Fibroblast of skin of left biceps (primary cell): ENCODE measurements at places on chromosomes 5 and 9.

- DNase-seq, result no peak
Observed at GRCh38 chr5:170892196-170892595, 30.4 kb downstream of the RANBP17 start.

DNA sequence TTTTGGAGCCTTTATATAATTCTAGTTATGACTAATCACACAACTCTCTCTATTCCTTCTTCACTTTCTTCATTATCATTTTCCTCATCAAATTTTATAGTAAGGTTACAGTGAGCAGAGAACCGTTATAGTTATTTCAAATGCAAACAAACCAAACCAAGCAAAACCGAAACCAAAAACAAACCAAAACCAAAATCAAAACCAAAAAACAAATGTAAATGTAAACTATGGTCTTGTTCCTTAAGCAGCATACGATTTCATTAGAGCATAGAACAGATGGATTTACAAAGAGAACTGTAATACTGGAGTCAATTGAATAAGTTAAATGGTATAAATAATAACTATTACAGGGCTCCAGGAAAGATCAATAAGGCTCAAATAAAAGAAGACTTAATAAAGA is 447.1 kb downstream of the LRRC70 start:
- no peak for DNase-seq

GRCh38 chr5:39555788-39556187 is 131.0 kb upstream of the DAB2 start:
- no peak for DNase-seq

GRCh38 chr9:106799152-106799551 is 63.8 kb upstream of the ZNF462 start:
- DNase-seq, result peak; percentile 85

DNA sequence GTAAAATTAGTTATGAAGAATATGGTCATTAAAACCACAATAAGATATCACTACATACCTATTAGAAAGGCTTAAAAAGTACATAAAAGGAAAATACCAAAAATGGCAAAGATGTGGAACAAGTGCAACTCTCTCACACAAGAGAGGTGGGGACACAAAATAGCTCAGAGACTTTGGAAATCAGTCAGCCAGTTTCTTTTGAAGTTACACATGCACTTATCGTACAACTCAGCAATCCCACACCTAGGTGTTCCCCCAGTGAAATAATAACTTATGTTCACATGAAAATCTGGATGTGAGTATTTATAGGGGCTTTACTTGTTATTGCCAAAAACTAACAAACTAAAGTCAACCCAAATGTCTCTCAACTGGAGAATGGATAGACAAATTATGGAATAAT is 9.8 kb upstream of the RICTOR start:
- DNase-seq, result no peak
